GM23248 (cell line): ENCODE measurements at places on chromosomes 2 and 18. TPM values are rescaled to one million over a fixed set of nuclear protein-coding genes. Genes with fewer than 3 reads are reported as not detected.

The ABI2 gene
- 28.0 and 30.1 TPM in 2 replicates for total RNA-seq

The FBXO36 gene
- total RNA-seq: 2.3 and 5.3 TPM in 2 replicates

The PARD3B gene
- 6.9 and 8.1 TPM in 2 replicates for total RNA-seq

DNA sequence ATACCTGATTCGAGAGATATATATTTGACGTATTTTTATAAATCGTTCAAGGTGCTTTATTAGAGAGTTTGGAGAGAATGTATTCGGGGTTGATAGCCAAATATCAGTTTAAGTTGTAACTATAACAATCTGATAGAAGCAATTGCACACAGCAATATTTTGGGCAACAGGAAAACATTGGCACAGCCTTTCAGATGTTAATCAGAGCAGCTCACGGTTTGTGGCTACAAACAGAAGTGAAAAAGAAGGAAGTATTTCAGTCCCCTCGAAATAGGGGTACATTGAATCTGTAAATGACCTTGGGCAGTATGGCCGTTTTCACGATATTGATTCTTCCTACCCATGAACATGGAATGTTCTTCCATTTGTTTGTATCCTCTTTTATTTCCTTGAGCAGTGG is 20.6 kb downstream of the SERPINB10 start:
- DNase-seq: no peak

DNA sequence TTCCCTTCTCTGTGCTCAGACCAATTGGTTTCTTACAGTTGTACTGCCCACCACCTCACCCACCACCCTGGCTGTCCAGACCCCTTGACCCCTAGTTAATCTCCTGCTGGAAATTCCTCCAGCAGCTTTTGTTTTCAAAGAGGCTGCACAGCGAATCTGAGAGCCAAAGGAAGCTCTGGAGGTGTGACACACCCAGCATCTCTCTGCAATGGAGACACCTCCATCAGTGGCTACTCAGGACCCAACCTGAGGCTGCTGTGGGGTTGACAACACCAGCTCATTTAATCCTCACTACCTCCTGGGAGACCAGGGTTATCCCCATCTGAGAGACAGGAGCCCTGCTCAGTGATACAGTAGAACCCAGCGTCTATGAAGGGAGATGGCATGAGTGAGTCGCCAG is 86.4 kb downstream of the BIN1 start:
- DNase-seq: no peak

- no peak for DNase-seq
These were observed 237.5 kb downstream of the SRBD1 start for GRCh38 chr2:45373534-45373933.

DNA sequence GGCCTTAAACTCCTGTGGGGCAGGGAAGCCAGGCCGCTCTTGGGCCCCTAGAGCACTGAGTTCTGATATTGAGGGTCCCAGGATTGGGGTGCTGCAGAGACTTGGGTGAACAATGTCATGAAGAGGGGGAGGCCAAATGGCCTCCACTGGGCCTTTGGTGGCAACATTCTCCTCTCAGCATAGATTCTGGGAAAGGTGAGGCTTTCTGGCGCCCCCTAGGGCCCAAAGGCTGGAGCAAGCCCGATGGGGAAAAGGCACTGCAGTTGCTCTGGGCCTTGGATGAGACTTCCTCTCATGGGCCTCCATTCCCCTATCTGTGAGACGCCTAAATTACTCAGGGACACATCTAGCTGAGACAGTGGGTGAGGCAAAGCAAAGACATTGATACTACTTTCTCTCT is 84.8 kb downstream of the ACAA2 start:
- peak; percentile 66 for DNase-seq

DNA sequence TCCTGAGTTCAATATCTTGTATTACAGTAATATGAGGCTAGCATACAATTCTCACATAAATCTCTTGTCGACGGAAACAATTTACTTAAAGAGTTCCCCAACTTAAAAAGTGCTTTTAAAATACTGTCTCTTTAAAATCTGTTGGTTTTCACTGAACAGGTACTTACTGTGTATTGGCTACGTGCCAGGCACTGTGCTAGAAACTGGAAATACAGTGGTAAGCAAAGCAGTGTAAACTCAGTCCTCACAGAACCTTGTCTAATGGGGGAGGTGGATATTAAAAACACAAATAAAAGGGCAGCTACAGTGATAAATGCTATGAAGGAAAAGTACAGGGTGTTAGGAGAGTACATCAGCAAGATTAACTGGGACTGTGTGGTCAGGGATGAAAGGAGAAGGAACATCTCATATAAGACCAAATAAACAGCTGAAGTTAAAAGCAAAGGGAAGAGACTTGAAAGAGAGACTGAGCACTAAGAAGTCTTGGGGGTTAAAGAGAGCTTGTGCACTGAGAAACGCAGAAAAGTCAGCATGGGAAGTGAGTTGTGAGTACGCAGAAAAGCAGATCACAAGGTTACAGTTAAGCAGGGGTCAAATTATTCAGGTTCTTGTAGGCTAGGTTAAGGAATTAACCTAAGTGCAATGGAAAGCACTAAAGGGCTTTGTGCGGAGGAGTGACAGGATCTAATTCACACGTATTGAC is 52.5 kb downstream of the USP40 start:
- no peak for DNase-seq

- no peak for DNase-seq
These were observed 652.5 kb downstream of the KCNJ3 start for GRCh38 chr2:155350783-155351580.

DNA sequence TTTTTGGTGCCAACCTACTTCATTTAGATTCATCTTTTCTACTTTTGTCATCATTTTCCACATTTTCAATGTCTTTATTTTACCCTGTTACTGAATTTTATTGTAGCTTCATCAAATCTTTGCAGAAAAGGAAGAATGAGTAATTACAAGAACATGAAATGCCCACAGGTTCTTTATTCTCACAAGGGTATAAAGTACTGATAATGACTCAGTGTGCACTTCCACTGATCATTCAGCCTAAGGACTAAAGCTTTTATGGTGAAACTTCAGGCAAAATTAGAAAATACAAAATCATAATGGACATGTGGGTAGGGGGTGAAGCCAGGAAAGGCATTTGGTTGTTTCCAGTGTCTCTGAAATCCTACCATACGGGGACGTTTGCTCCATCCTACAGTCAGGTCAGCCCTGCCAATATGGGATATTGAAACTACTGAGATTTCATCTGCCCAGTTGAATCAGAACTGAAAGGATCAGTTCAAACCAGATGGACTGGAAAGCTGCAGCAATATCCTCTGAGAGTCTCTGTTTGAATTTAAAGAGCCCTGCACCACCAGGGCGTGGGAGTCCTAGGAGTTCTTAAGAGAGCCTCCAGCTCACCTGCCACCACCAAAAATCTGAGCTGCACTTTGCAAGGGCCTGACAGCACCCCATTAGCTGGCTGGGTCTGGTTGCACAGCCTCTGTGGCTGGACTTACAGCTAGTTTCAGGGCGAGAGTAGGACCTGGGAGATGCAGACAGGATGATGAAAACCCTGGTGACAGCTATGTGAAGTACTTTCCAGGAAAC is 390.4 kb downstream of the CMPK2 start:
- DNase-seq: no peak
